A549 treated with AZD2906 at 1 μM for 4 hours (cell line): ENCODE measurements at places on chromosomes 12 and 14. TPM values are rescaled to one million over a fixed set of nuclear protein-coding genes. Genes with fewer than 3 reads are reported as not detected.

AREL1 gene
- total RNA-seq, result 20.7 to 24.3 TPM (median 23.4 TPM) in 5 replicates

CCDC177 gene
- 0.02 to 0.05 TPM (median 0.03 TPM) in 5 replicates for total RNA-seq

ALDH2 gene
- total RNA-seq, result 71.0 to 93.5 TPM (median 89.7 TPM) in 5 replicates

ABCD2 gene
- not detected in 5 replicates for total RNA-seq

KCNA1 gene
- total RNA-seq, result not detected in 5 replicates

OR2AP1 gene
- total RNA-seq, result not detected in 5 replicates

SLC10A1 gene
- not detected in 5 replicates for total RNA-seq

ZDHHC22 gene
- 0.19 to 0.29 TPM (median 0.24 TPM) in 5 replicates for total RNA-seq

REP15 gene
- 0.14 to 0.52 TPM (median 0.30 TPM) in 5 replicates for total RNA-seq

OTX2 gene
- total RNA-seq, result not detected in 5 replicates

PYM1 gene
- total RNA-seq, result 40.4 to 44.4 TPM (median 41.2 TPM) in 5 replicates

ACSS3 gene
- total RNA-seq, result 0.03 TPM in 1 of 5 replicates, not detected in the others

TEX52 gene
- not detected in 5 replicates for total RNA-seq

GPR84 gene
- 0.05 to 0.11 TPM (median 0.08 TPM) in 3 of 5 replicates, not detected in the others for total RNA-seq

CPNE6 gene
- total RNA-seq, result 0.05 to 0.12 TPM (median 0.06 TPM) in 4 of 5 replicates, not detected in the other

PLA2G1B gene
- 0.20 TPM in 1 of 5 replicates, not detected in the others for total RNA-seq

CMTM5 gene
- total RNA-seq, result not detected in 5 replicates

BMAL2 gene
- total RNA-seq, result 11.3 to 17.4 TPM (median 13.6 TPM) in 5 replicates

TMEM179 gene
- 0.29 to 0.54 TPM (median 0.39 TPM) in 5 replicates for total RNA-seq

LALBA gene
- total RNA-seq, result not detected in 5 replicates

GPR162 gene
- total RNA-seq, result 0.26 to 0.41 TPM (median 0.33 TPM) in 5 replicates

RERGL gene
- total RNA-seq, result not detected in 5 replicates
